ENCODE measurements at places on chromosomes 3 and 15.

GRCh38 chr15:74908635-74909034 is 2.0 kb upstream of the FAM219B start:
- no peak overlapping the region for H3K27ac ChIP-seq
- DNase-seq: no peak
- peaks cover 20% of the 10 kb centered on the region for H3K36me3 ChIP-seq
- H3K27me3 ChIP-seq: no peaks in the 10 kb centered on the region
- H3K4me1 ChIP-seq: peaks cover 8% of the 10 kb centered on the region
- H3K4me3 ChIP-seq: no peak overlapping the region

GRCh38 chr3:45534632-45535031 is 59.9 kb upstream of the LIMD1 start:
- peaks cover 2% of the 10 kb centered on the region for H3K36me3 ChIP-seq
- no peak overlapping the region for H3K27ac ChIP-seq
- no peak for DNase-seq
- no peak overlapping the region for H3K4me3 ChIP-seq

DNA sequence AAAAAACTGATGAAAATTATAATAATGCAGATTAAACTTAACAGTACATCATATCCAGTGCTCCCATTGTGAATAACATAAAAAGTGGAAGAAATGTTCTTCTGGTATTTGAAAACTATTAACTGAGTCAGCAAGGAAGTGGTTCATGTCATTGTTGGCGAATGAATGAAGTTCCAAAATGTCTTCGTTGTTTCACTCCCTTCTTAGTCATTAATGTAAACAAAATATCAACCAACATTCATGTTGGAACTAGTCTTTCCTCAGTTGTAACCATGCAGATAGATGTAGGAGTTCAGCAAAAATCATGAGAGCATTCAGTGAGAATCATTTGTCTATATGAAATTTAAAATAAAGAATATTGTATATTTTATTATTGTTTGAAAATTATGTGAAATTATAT is 44.1 kb upstream of the ICE2 start:
- no peak overlapping the region for H3K4me3 ChIP-seq
- H3K4me1 ChIP-seq: peaks cover 6% of the 10 kb centered on the region
- no peaks in the 10 kb centered on the region for H3K36me3 ChIP-seq

DNA sequence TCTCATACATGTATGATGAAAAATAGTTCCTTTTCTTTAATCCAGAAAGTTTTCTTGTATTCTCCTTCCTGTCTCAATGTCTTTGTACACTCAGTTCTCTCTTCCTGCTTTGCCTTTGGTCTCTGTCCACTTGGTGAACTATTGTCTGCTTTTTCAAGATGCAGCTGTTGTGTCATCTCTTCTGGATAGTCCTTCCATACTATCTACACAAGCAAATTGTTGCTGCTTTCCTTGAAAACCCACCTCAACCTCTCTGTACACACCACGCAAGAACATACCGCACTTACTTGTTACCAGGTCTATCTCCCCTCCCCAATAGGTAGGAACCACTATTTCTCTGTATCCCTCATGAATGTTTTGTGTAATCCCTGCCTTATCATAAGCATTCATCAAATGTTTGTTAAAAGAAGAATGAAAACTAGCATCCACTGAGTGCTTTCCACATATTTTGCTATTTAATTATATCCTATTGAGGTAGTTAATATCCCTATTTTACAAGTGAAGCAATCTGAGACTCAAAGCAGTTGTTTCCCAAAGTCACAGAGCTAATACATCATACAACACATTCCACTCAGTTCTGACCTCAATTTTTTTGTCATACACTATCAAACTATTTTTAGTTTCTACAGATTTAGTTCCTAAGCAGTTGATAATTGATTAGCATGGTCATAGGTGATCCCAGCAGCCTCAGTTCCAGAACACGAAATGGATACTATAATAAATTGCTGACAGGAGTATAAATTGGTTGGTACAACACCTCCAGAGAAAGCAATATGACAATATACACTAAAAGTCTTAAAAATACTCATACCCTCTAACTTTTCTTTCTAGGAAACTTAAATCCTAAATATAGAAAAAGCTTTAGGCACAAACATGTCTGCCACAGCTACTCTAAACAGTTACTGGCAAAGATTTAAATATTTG is 19.6 kb downstream of the HACL1 start:
- no peak overlapping the region for H3K4me3 ChIP-seq
- no peak for DNase-seq
- H3K4me1 ChIP-seq: no peaks in the 10 kb centered on the region
- H3K36me3 ChIP-seq: peaks cover 75% of the 10 kb centered on the region
- no peak overlapping the region for H3K27ac ChIP-seq
- no peaks in the 10 kb centered on the region for H3K27me3 ChIP-seq

DNA sequence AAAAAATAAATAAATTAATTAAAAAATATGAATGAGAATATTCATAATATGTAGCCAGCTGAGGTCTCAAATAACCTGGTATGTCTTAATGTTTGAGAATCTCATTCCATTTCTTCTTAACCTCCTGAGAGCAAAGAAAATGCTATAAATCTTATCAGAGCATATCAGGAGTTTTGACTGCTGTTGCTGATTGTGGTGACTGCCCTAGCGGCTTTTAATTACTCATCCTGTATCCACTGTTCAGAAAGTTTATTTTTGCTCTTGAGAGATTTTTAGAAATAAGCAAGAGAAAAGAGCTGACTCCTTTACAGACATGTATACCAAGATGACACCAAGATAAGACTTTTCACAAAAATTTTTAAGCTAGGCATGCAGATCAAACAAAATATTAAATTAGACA is 454.8 kb upstream of the CBLB start:
- H3K27me3 ChIP-seq: no peaks in the 10 kb centered on the region
- no peak overlapping the region for H3K27ac ChIP-seq
- H3K36me3 ChIP-seq: no peaks in the 10 kb centered on the region
- no peak for DNase-seq
- no peaks in the 10 kb centered on the region for H3K4me1 ChIP-seq
- H3K4me3 ChIP-seq: no peak overlapping the region

GRCh38 chr3:9028134-9028533 is 64.9 kb upstream of the RAD18 start:
- no peaks in the 10 kb centered on the region for H3K27me3 ChIP-seq
- peaks cover 92% of the 10 kb centered on the region for H3K36me3 ChIP-seq
- peaks cover 2% of the 10 kb centered on the region for H3K4me1 ChIP-seq
- H3K27ac ChIP-seq: no peak overlapping the region

DNA sequence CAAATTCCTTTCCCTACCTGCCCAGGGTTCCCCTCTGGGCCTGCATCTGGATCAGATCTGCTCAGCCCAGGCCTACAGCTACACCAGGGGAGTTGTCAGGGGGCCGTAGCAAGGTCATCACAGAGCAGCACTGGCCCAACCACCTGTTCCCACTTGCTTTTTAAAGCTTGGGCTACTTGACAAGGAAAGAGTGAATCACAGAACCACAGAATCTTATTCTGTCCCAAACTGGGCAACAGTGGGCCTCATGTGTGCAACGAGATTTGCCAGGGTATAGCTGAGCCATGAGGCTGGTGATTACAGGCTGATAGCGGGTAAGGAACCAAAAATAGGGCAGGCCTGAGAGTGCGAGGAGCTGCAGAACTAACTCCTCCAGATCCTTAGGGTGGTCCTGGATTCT is 66.7 kb downstream of the MYLK start:
- no peaks in the 10 kb centered on the region for H3K36me3 ChIP-seq
- no peak overlapping the region for H3K4me3 ChIP-seq
- H3K4me1 ChIP-seq: peaks cover 6% of the 10 kb centered on the region
- no peaks in the 10 kb centered on the region for H3K27me3 ChIP-seq
- DNase-seq: no peak
- H3K27ac ChIP-seq: no peak overlapping the region

DNA sequence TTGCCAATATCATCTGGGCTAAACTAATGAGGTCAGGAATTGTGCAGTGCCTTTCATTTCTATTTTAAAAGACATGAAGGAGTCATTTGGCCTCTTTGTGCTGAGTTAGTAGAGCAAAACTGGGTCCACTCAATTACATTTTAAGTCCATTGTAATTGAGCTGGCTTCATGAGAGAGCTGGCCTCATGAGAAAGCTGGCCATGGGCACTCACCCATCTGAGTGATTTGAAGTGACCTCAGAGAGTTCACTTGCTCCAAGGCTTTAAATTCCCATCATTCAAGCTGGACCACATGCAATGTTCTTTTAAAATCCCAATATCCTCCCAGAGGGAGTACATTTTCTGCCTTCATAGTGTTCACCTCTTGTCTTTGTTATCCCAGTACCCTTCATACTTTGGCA is 335.9 kb upstream of the WNT5A start:
- peaks cover 3% of the 10 kb centered on the region for H3K4me1 ChIP-seq
- H3K36me3 ChIP-seq: no peaks in the 10 kb centered on the region
- no peaks in the 10 kb centered on the region for H3K27me3 ChIP-seq
- H3K27ac ChIP-seq: no peak overlapping the region
- H3K4me3 ChIP-seq: no peak overlapping the region

DNA sequence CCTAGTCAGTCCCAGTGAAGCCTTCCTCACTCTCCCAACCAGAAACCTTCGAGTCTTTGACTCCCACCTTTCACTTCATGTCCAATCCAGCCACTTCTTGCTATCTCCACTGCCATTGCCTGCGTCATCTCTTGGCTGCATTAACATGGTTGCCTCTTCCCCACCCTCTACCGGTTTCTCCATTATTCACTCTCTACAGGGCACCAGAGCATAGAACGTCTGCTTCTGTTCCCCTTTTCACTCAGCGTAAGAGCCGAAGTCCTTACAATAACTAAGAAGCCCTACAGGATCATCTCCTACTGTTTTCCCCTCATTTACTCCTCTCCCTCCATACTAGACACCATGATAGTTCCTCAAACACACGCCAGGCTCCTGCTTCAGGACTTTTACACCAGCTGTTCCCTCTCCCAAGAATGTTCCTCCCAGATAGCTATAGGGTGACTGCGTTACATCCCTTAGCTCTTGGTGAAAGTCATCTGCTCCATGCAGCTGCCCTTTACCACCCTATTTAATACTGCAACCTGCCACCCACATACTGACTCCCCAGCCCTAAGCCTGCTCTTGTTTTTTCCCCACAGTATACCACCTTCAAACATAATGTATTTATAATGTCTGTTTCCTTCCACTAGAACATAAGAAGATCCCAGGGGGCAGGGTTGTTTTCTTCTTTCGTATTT is 30.9 kb downstream of the RCN2 start:
- no peak overlapping the region for H3K4me3 ChIP-seq
- H3K4me1 ChIP-seq: no peaks in the 10 kb centered on the region
- DNase-seq: no peak
- H3K27me3 ChIP-seq: no peaks in the 10 kb centered on the region

DNA sequence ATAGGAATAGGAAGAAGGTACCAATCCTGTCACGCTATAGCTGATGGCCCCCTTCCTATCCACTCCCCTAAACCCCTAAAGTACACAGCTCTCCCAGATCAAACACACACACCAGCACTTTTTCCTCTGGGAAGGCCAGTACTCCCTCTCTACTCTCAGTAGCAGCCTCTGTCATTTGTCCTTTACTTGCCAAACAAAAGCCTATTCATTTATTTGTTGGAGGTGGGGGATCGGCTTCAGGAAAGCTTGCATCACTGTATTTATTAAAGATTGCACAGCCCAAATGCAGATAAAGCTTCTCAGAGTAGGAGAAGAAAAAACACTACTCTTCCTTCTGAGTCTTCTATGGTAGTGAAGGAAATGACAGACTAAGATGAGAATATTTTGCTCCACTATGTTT is 429.7 kb upstream of the RASGRP1 start:
- no peak overlapping the region for H3K27ac ChIP-seq
- no peak overlapping the region for H3K4me3 ChIP-seq
- no peaks in the 10 kb centered on the region for H3K27me3 ChIP-seq
- no peak for DNase-seq
- no peaks in the 10 kb centered on the region for H3K36me3 ChIP-seq
- H3K4me1 ChIP-seq: no peaks in the 10 kb centered on the region

Data from neuronal stem cell (in vitro differentiated cells).